ENCODE measurements at places on chromosomes 4 and X.

- DNase-seq = no peak
These were observed 77.1 kb downstream of the CNOT6L start for GRCh38 chr4:77742054-77742453.

GRCh38 chr4:145404761-145405160 lies 76.9 kb upstream of the SMAD1 start:
- DNase-seq = no peak

GRCh38 chrX:130415201-130415600 lies 13.4 kb downstream of the RBMX2 start:
- DNase-seq = no peak

- DNase-seq = no peak
These were observed 9.1 kb upstream of the SLC9B2 start for GRCh38 chr4:103085555-103086196.

GRCh38 chr4:164926301-164926700 lies 49.3 kb downstream of the APELA start:
- DNase-seq = no peak

DNA sequence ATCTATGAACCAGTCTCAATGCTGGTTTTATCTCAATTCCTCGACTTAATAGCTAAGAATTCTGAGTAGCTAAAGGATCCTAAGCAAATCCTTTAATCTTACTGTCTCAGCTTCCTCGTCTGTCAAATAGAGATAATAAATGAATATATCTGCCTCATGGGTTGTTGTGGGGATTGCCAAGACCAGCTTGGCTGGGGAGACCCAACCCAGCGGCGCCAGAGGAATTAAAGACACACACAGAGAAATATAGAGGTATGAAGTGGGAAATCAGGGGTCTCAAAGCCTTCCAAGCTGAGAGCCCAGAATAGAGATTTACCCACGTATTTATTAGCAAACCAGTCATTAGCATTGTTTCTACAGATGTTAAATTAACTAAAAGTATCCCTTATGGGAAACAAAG lies 41.9 kb downstream of the SLC34A2 start:
- DNase-seq = no peak

GRCh38 chr4:74109116-74109869 lies 10.3 kb upstream of the CXCL2 start:
- DNase-seq = no peak

DNA sequence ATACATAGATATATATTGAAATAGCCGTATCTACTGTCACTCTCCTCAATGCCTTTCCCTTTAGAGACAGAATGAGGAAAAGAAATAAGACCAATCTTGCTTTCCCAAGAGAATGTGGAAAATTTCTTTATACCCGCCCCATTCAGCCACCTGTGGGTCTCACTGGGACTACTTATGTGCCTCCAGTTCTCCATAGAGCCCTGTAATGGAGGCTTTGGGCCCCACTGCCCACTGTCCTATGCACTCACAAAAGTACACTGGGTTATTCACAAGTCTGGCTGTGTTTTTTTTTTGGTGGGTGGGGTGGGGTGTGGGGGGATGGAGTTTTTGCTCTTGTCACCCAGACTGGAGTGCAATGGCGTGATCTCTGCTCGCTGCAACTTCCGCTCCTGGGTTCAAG lies 70.4 kb upstream of the ELOVL6 start:
- DNase-seq = no peak

GRCh38 chr4:168138143-168138542 lies 45.8 kb downstream of the ANXA10 start:
- no peak for DNase-seq

DNA sequence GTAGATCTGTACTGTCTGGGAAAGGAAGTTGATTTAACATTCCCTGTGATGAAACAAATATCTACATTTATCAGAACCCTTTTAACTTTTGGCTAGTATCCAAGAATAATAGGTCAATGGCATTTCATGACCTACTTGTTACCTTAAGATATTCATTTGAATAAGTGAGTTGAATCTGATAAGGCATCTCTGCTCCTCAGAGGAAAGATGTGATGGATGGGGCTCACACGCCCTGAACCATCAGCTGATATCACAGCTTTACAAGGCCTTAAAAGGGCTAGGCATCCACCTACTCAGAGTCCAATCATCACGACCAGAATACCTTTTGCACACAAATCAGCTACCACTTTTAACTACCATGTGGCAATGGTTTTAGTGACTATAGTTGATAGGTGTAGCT lies 90.2 kb upstream of the PDLIM3 start:
- no peak for DNase-seq

DNA sequence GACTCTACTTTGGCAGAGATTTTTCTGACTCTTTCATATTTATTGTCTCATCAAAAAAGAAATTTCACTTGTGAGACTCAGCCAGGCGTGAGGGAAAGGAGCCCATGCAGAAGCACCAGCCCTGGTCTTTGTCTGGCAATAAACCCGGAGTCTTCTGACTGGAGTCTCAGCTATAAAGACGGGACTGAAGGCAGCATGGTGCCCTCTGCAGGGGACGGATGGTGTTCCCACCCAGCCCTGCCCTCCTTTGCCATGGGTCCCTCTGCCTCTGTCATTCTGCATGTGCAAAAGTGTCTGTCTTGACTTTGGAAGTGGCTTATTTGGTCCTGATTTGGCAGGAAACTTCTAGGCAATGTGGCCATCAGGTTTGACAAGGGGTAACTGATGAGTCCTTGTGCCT lies 14.2 kb downstream of the ZNF185 start:
- no peak for DNase-seq

DNA sequence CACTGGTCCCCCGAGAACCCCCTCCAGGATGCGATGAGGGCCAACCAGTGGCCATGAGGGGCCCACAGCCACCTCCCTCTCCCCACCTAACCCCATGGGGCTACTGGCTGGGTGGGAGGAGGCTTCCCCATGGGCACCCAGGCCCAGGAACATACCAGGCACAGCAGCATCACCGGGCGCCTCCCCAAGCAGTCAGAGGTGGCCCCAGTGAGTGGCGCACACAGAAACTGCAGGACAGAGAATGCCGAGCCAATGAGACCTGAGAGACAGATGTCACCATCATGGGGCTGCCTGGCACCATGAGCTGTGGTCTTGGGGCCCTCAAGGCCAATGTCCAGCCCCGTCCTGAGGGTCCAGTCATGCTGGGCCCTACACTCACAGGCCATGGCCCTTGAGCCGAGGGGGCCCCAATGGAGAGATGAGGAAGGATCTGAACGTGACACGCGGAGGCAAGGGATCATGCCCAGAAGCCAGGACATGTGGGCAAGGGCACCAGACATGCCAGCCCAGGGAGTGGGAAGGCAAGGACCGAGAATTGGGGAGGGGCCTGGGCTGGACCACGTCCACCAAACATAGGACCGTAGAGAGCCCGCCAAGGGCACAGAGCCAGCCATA lies 30.1 kb downstream of the NOP14 start:
- no peak for DNase-seq

- DNase-seq = no peak
These were observed 233.7 kb upstream of the FGF13 start for GRCh38 chrX:138945219-138945618.

GRCh38 chr4:6404611-6405396 lies 67.6 kb downstream of the PPP2R2C start:
- DNase-seq = no peak

DNA sequence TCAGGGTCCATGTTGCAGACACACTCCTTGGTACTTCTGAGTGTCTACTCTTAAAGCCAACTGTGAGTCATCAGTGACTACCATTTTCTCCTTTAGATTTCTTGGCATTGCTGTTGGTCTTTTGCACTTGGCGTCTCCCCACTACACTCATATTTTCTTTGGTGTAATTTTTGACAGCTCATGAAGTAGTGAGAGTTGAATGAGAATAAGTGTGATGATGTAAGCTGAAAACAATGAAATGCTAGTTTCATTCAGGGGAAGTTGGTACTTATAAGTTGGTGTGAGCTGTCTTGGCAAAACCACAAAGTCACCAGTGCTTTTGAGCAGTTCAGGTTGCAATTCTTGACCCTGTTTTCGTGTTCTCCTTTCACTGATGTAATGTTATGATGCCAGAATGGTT lies 142.9 kb upstream of the ARX start:
- no peak for DNase-seq

DNA sequence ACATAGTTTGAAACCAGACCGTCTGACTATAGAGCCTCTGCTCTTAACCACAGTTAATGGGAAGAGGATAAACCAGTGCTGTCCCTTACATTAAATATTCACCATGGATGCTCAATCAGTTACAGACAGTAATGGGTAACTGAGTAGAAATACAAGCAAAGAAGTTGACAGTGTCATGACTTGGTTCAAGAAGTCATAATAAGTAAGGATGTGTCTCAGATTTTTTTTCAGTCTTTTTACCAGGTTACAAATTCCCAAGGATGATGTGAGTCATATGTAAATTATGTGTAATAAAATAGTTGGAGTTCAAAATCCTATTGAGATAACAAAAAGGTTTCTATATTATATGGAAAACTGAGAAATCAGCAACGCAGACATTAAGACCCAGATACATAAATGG lies 31.1 kb downstream of the ZCCHC4 start:
- DNase-seq = no peak

DNA sequence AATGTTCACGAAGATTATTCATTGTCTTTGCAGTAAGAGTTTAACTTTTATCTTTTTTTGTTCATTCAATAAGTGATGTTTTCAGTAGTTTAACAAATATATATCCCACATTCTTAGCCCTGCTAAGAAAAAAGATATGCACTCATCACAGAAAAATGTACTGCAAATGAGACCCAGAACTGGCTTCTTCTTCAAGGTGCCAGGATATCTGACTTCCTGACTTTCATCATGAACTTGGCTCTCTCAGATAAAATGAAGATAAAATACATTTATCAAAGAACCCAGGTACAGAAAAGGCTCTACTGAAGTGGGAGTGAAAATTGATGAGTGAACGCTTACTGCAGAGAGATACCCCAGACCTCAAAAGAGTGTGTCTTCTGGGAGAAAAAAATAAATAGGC lies 177.8 kb upstream of the DKK2 start:
- no peak for DNase-seq

GRCh38 chr4:118112117-118113046 lies 78.1 kb downstream of the NDST3 start:
- DNase-seq = no peak

DNA sequence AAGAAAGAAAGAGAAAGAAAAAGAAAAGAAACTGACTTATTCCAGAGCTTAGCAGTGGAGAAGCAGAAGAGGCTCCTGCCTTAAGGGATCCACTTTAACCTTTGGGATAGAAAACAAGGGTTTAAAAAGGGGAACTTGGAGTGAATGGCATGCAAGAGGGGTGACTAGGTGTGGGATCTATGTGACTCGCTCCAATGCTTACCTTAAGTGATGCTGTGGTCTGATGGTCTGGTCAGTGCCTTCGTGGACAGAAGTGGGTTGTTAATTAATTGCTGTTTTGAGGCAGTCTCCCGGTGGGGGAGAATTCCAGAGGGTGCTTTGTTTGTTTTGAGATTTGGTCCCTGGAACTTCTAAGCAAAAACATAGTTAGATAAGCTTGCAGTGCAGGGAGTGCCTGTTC lies 21.1 kb upstream of the RHOXF1 start:
- DNase-seq = no peak

GRCh38 chr4:107114059-107114458 lies 77.9 kb upstream of the DKK2 start:
- no peak for DNase-seq

DNA sequence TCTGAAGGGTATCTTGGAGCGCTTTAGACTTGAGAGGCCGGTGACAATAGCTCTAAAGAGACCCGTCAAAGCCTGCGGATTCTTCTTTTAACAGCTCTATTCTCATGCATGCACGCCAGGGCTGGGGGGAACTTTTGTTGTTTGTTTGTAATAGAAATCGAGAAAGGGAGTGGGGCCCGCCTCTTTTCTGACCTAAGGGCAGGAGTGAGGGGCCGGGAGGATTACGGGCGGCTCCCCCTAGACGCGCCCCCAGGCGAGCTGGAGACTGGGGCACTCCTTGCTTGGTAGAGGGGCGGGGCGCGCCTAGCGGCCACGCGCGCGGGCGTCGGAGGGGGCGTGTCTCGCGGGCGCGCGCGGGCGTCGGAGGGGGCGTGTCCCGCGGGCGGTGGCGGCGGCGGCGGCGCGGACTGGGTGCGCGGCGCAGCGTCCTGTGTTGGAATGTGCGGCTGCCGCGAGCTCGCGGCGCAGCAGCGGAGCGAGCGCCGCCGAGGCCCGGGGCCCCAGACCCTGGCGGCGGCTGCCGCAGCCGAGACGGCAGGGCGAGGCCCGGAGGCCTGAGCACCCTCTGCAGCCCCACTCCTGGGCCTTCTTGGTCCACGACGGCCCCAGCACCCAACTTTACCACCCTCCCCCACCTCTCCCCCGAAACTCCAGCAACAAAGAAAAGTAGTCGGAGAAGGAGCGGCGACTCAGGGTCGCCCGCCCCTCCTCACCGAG lies at the start of gene REST:
Gene REST (plus strand): TSS at position 412 of the 717 bp plus-strand sequence. CDS start 2,739 bp downstream, outside the sequence.
- peak; percentile 82 for DNase-seq

DNA sequence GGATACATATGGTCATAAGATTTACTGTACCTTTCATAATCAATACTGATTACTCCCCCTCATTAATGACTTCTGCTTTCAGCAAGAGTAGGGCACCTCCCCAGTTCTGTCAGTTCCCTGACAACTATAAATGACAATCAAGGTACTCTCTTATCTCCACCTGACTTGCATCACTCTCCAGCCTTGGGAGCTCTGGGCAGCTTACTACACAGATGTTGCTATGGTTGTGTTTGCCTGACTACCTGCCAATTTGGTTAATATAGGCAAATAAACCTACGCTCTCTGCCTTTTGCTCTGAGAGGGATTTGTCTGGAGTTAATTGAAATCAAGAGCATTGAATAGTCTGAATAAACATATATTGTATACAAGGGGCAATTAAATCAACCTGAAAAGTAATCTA lies 22.8 kb upstream of the MAP7D3 start:
- no peak for DNase-seq

DNA sequence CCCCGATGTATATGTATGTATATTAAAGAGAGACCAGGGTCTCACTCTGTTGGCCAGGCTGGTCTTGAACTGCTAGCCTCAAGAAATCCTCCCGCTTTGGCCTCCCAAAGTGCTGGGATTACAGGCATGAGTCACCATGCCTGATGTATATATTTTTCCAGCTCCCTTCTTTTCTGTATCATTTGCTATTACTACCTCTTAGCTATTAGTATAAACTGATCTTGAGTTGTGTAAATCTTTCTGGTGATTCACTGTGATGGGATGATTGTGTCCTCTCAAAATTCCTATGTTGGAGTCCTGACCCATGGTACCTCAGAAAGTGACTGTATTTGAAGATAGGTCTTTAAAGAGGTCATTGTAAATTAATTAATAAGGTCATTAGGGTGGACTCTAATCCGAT lies 53.1 kb downstream of the HPRT1 start:
- DNase-seq = no peak

DNA sequence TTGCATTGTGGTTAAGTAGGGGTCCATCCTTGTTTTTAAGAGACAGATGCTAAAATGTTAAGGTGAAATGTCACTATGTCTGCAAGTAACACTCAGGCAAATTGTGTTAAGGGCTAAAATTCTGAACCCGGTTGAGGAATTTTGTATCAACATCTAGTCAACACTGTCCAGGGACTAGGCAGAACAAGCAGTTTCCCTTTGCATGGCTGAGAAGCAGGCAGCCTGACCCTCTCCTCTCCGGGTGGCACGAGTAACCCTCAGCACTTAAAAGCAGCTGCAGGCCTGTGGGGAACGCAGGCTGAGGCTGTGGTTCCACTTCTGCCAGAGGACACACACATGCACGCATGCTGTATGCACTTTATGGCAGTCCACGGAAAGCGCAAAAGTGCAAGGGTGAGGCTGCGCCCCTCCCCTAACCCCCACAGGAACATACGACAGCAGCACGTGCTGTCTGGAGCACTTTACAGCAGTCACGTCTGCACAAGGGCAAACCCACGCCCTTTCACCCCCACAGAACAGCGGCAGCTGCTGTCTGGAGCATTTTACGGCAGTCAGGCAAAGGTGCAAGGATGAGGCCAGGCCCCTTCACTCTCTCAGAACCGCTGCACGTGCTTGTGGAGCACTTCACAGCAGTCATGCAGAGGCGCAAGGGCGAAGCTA lies 619 bp upstream of the MPC1L start:
- no peak for DNase-seq
